ENCODE measurements at places on chromosomes 2 and 18. TPM values are rescaled to one million over a fixed set of nuclear protein-coding genes. Genes with fewer than 3 reads are reported as not detected.

The LRRC30 gene
- not detected for total RNA-seq

The HOXD10 gene
- total RNA-seq = not detected

The TBR1 gene
- not detected for total RNA-seq

The ATOH8 gene
- total RNA-seq = 19.0 TPM

The G6PC2 gene
- not detected for total RNA-seq

The RND3 gene
- total RNA-seq = 559 TPM

The CRYGD gene
- total RNA-seq = not detected

The LRP2 gene
- under 0.01 TPM for total RNA-seq

The ZNF385B gene
- not detected for total RNA-seq

The IL36B gene
- not detected for total RNA-seq

The ZBTB7C gene
- 0.33 TPM for total RNA-seq

The PIEZO2 gene
- total RNA-seq = 6.6 TPM

The RPS27A gene
- total RNA-seq = 679 TPM

The COL3A1 gene
- 925 TPM for total RNA-seq

The POTEJ gene
- not detected for total RNA-seq

The MRO gene
- under 0.01 TPM for total RNA-seq
